ENCODE measurements at places on chromosomes 4 and X.

- H3K4me1 ChIP-seq = peaks cover 5% of the 10 kb centered on the region
- no peak overlapping the region for H3K27ac ChIP-seq
- H3K27me3 ChIP-seq = no peaks in the 10 kb centered on the region
- no peak for DNase-seq
Measured at GRCh38 chr4:147782087-147782781, 50.3 kb downstream of the ARHGAP10 start.

DNA sequence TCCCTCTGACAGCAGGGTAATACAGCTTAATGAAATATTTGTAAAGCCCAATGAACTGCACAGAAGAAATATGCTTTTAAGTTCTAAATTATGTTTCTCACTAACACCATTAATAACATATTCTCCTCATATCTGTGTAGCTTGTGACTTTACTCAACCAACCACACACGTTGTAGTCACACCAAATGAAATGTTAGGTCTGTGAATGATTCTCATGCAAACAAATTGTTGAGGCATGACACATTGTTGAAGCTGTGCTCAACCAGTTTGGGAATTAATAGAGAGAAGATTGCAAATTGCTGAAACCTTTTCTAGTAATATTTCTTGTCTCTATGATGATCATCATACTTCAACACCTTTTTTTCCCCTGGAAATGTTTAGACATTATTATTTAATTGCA, 645.9 kb downstream of the PCDH7 start:
- no peak for DNase-seq
- H3K27ac ChIP-seq = no peak overlapping the region
- H3K36me3 ChIP-seq = no peaks in the 10 kb centered on the region
- no peaks in the 10 kb centered on the region for H3K4me1 ChIP-seq

GRCh38 chr4:75158451-75158850, 225.5 kb downstream of the PARM1 start:
- H3K27ac ChIP-seq = no peak overlapping the region
- DNase-seq = no peak
- no peaks in the 10 kb centered on the region for H3K36me3 ChIP-seq
- no peaks in the 10 kb centered on the region for H3K4me1 ChIP-seq

GRCh38 chr4:86556791-86557415, 37.2 kb upstream of the PTPN13 start:
- DNase-seq = no peak
- H3K4me1 ChIP-seq = no peaks in the 10 kb centered on the region
- H3K36me3 ChIP-seq = no peaks in the 10 kb centered on the region
- H3K27me3 ChIP-seq = no peaks in the 10 kb centered on the region
- no peak overlapping the region for H3K27ac ChIP-seq

- H3K27me3 ChIP-seq = no peaks in the 10 kb centered on the region
- no peaks in the 10 kb centered on the region for H3K36me3 ChIP-seq
- H3K4me1 ChIP-seq = peaks cover 14% of the 10 kb centered on the region
- DNase-seq = no peak
- no peak overlapping the region for H3K27ac ChIP-seq
Measured at GRCh38 chr4:25028851-25029250, 1.9 kb downstream of the LGI2 start.

All from Karpas-422 (cell line).